Stimulated activated CD8-positive, alpha-beta memory T cell treated with anti-CD3 and anti-CD28 coated beads, Interleukin-4, amount 100 ng/mL, for 4 hours (primary cell): ENCODE measurements at places on chromosomes 7 and 10.

- DNase-seq, result no peak
Observed at GRCh38 chr7:37815671-37816371, 32.6 kb upstream of the NME8 start.

- DNase-seq, result no peak
Observed at GRCh38 chr7:111362506-111363054, 199.7 kb downstream of the IMMP2L start.

DNA sequence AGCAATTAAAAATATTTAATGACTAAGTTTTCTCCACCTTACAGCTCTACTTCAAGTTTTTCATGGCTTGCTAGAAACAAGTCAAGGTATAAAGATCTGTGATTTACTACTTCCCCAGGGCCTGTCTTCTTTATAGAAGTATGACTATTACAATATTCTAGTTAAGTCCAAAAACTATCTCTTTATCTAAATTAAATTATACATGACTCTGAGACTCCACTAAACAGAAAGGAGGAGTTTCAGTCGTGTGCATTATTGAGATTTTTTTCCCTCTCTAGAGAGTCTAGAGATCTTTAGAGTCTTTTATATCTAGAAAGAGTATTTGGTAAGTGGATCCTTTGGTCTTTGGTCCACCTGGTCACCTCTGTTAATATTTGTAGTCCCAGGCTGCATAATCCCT lies 100.7 kb downstream of the SEMA3E start:
- no peak for DNase-seq

DNA sequence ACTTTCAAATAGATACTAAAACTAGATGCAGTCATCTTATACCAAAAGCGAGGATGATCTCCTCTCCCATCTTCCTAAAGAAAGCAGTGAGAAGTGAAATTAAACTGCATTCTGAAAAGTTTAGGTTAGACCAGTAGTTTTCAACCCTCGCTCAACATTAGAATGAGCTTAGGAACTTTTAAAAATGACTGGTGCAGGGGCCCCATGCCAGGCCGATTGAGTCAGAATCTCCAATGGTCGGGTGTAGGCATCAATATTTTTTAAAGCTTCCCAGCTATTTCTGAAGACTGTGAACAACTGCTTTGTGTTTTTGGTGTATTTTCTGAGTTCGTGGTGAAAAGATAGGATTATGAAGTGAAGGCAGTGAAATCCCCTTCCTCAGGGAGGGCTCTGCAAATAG lies 146.0 kb downstream of the VTI1A start:
- no peak for DNase-seq

GRCh38 chr10:101716891-101717659 lies 22.1 kb upstream of the FBXW4 start:
- no peak for DNase-seq

DNA sequence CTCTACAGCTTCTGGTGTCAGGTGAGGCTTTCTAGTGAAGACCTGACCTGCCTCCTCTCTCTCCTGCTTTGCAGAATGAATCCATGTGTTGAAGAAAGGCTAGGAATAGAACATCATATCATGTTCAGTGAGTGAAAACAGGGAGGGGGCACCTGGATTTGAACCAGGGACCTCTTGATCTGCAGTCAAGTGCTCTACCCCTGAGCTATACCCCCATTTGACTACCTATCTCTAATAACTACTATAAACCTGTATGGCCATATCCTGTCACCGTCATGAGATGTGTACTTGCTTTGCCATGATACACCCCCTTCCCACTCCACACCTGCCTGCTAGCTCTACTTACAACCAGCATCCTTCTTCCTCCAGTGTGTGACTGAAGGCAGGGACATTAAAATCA lies 91.3 kb upstream of the ZNF746 start:
- DNase-seq, result no peak

DNA sequence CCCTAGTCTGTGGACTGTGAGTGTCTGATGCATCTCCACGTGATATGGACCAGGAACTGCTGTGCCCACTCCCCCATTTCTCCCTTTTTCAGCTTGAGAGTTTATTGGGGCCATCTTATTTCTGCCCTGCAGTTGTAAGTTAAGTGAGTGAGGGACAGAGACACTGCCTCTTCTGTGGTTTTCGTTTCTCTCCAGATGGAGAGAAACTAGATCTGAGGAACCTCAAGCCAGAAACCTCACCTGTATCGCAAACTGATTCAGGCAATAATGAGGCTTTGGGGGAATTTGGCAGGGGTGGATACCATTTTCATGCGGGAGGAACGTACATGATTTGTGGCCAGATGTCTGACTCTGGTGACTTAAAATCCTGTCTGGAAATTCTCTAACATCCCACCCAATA lies 641.7 kb downstream of the TNS3 start:
- no peak for DNase-seq

- DNase-seq, result no peak
Observed at GRCh38 chr7:158446706-158447105, 140.9 kb downstream of the PTPRN2 start.

- DNase-seq, result no peak
Observed at GRCh38 chr10:77550378-77550777, 87.2 kb downstream of the KCNMA1 start.

DNA sequence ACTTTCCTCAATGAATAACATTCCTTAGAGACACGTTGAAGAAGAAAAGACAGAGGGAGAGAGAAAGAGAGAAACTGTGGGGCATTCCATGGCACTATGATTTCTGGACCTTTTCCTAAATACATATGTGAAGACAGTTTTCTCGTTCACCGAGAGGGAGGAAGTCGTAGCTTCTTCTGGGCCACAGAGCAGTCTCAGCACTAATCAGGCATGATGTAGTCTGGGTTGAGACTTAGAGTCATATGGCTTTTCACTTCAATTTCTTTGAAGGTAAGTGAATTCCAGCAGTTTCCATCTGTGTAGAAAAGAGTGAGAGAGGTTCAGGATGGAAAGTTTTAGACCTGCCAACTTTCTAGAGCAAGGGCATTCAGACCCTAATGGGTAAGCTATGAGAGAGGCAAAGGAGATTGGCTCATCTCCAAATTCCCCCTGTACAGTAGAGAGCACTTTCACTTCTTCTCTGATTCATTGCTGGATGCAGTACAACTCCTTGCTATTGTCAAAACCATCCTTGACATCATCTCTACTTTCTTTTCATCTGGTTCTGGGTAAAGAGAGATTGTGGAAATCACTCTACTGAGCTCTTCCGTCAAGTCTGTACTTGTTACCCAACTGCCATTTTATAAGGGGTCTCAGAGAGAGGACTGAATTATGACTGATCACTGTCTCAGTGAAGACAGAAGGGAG lies 31.5 kb upstream of the OR9A4 start:
- DNase-seq, result no peak

GRCh38 chr7:31883761-31884164 lies 186.4 kb downstream of the PDE1C start:
- no peak for DNase-seq

- DNase-seq, result no peak
Observed at GRCh38 chr10:69319841-69320316, 41.6 kb downstream of the HK1 start.

GRCh38 chr10:97861924-97862323 lies 12.3 kb downstream of the GOLGA7B start:
- no peak for DNase-seq

DNA sequence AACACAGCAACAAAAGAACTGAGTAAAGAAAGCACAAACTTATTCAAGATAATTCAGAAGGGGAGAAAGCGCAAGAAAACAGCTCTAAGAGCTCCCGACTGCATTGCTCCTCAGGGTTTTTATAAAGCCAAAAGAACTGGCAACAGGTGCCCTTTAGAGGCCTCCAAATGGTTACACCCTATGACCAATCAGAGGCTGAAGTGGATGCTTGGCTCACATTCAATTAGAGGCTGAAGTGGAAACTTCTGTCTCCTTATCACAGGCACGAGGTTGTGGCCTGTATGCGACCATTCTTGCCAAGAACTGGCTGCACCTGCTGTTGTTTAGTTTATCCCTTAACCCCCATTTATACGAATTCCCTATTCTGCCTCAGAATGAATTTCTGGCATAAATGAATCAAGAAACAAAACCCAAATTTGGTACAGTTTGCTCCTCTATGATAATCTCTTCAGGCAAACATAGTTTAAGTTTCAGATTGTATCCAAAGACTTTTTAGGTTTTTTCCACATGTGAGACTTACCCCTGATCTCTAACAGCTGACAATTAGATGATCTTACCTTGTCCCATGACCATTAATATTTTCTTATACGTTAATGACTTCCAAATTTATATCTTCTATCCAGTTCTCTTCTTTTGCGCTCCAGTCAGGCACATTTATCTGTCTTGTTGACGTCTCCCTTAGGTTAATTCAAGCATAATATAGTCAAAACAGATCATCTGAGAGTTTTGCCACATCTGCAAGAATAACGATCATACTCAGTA lies 504.8 kb downstream of the NXPH1 start:
- DNase-seq, result no peak

DNA sequence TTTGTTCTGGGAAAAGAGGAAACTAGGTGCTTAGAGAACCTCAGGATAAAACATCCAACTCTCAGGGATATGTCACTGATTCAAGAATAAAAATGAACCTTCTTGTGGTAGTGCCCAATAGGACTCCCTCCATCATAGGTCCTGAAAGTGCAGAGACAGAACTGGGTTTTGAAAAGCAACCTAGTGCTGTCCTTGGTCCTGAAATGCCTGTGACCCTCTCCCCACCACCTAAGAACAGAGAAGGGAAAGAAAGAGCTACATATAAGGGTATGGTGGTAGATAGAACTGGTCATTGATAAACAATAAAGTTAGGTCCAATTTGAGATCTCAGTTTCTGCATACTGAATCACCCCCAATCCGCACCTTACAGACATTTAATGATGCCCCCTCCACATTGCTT lies 953.3 kb downstream of the XPNPEP1 start:
- no peak for DNase-seq

DNA sequence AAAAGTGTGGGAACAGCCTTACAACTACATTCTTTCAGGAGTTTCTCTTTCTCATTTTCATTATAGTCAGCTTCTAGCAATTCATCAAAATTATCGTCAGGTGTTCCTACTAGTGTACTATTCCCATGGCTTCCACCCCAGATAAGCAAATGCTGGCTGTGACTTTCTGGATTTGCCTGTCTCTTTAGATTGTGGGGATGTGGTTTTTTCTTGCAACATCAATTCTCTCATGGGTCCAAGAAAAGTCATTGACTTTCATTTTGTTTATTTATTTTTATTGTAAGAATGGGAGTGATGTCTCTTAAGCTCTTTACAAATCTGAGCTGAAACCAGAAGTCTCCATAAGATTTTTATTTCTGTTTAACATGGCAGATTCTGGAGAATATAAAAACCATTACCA lies 349.7 kb upstream of the SEMA3C start:
- no peak for DNase-seq
